ENCODE measurements at places on chromosomes 7 and 10.

- peak; percentile 7 for DNase-seq
These were observed 69.6 kb upstream of the MKX start for GRCh38 chr10:27815261-27815660.

DNA sequence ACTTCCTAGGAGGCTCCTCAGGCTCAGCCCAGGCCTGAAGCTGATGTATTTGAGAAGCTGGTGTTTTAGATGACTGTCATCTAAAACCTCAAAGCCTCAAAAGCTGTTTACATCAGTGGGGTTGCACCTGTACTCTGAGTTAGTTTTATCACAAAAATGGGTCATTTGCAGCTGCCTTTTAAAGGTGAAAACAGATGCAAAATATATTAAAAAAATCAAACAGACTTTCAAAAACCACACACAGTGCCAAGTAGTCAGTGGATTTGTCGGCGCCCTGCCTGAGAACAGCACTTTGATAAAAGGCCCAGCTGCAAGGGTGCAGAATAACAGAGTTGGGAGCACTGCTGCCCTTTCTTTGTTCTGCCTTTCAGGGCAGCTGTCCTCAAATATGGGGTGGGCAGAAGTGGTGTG is 103.0 kb downstream of the VOPP1 start:
- no peak for DNase-seq

- DNase-seq = no peak
These were observed 178.2 kb downstream of the FGFR2 start for GRCh38 chr10:121420006-121420405.

GRCh38 chr7:2523461-2523936 is 3.9 kb downstream of the LFNG start:
- DNase-seq = no peak

Data from fibroblast of skin of right biceps (primary cell).